ENCODE measurements at places on chromosomes 7 and 10. TPM values are rescaled to one million over a fixed set of nuclear protein-coding genes. Genes with fewer than 3 reads are reported as not detected.

GRCh38 chr7:47485640-47486435 lies 96.1 kb downstream of the TNS3 start:
- DNase-seq, result peak; percentile 56

DNA sequence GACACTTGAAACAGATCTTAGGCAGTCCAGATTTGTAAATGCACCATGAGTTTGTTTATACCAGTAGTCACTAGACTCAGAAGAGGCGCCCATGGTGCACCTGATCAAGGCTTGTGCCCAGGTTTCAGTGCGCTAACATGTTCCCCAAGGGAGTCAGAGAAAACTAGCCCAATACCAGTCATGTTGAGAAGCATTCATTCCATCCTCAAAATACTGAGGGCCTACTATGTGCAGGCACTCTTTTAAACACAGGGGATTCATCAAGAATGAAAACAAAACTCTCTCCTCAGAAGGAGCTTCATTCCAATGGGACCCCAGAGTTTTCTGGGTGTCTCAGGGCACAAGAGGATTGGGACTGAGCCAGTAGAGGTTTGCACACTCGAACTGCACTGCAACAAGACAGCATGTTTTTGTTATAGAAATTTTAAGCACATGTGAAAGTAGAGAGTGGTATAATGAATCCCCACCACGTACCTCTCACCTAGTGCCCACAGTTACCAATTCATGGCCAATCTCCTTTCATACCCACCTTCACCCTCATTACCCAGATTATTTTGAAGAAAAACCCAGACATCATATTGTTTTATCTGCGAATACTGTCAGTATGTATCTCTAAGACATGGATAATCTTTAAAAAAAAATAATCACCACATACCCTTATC lies 55.0 kb upstream of the ARID5B start:
- no peak for DNase-seq

- no peak for DNase-seq
Observed at GRCh38 chr7:137296576-137296975, 47.0 kb downstream of the PTN start.

GRCh38 chr10:609868-610545 lies 79.5 kb downstream of the DIP2C start:
- no peak for DNase-seq

DNA sequence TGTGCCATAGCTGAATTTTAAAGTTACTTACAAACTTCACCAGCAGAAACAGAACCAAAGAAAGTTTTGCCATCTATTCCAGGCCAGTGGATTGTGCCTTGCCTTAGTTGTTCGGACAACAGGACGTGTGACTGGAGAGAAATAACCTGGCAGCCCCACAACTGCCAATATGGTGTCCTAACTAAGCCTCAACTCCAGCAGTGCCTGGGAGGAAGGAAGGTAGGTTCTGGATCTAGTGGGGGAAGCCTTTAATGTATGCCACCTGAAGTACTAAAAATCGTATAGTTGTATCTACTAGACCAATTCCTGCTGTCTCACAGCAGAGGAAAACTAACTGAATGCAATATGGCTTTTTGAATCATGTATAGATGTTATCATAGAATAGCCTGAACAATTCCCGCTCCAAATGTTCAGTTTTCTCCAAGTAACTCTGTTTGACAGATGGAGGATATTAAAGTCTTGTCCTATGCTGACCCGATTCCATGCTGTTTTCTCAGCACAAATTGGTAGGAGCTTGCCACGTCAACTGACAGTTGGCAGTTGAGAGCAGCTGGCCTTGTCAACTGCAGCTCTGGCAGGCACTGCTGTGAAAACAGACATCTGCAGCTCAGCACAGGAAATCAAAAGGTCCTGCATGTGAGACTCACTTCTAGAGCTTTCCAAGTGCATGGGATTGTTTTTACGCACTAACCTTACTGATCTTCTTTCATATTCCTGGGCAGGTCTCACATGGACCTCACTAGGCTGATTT lies 84.5 kb upstream of the WNT16 start:
- DNase-seq, result no peak

- no peak for DNase-seq
Observed at GRCh38 chr10:133393401-133394063, 425 bp upstream of the MTG1 start.

GRCh38 chr7:82167558-82168314 lies 275.8 kb downstream of the CACNA2D1 start:
- no peak for DNase-seq

DNA sequence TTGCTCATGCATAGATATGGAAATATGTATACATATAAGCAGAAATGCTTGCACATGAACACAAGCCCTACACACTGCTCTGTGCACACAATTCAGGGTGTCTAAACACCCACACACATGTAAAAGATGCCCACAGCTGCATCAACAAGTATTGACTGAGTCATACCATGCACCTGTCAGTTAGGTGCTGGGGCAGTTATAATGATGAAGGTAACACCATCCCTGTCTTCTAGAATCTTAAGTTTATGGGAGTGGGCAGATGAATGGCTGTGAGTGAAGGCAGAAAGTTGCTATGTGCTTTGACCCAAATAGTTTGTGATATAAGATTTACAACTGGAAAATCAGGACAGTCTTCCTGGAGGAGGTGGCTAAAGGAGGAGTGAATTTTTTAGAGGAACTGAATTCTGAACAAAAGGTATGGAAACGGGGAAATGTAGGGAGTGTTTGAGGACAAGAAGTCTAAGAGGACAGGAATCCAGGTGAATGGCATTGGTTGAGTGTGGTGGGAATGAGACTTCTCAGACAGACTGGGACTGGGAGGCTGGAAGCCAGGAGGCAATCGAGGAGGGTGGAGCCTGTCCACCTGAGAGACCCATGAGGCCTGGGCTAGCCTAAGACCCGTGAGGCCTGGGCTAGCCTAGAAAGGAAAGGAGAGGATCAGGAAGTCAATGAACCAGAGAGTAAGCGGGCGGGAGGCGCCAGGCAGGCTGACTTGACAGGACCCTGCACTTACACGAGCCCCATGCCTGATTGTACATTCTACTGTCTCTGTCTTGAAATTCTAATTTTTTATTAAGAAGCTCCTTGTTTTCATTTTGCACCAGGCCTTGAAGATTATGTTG lies 20.7 kb downstream of the POLL start:
- no peak for DNase-seq

DNA sequence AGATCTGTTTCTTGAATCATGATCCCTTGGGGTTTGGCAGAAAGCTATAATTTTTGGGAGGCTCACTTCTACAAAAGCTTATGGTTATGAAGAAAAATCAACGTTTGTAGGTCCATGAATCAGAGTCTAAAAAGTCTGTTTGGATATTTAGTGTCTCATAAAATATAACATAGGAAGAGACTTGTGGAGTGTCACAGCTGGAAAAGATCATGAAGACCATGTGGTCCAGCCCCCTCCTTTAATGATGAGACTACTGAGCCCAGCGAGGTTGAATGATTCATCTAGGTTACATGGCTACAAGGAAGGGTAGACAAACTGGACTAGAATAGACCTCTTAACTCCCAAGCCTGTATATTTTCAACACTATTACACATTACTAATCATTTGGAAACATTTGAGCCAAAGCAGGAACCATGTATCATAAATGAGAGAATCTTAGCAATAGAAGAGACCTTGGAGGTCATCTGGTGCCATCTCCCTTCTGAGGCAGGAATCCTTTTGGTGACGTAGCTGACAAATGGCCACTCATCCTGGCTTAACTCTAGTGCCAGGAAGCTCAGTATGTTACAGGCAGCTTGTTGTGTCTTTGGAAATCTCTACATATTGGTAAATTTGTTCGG lies 152.5 kb downstream of the CREB5 start:
- no peak for DNase-seq

DNA sequence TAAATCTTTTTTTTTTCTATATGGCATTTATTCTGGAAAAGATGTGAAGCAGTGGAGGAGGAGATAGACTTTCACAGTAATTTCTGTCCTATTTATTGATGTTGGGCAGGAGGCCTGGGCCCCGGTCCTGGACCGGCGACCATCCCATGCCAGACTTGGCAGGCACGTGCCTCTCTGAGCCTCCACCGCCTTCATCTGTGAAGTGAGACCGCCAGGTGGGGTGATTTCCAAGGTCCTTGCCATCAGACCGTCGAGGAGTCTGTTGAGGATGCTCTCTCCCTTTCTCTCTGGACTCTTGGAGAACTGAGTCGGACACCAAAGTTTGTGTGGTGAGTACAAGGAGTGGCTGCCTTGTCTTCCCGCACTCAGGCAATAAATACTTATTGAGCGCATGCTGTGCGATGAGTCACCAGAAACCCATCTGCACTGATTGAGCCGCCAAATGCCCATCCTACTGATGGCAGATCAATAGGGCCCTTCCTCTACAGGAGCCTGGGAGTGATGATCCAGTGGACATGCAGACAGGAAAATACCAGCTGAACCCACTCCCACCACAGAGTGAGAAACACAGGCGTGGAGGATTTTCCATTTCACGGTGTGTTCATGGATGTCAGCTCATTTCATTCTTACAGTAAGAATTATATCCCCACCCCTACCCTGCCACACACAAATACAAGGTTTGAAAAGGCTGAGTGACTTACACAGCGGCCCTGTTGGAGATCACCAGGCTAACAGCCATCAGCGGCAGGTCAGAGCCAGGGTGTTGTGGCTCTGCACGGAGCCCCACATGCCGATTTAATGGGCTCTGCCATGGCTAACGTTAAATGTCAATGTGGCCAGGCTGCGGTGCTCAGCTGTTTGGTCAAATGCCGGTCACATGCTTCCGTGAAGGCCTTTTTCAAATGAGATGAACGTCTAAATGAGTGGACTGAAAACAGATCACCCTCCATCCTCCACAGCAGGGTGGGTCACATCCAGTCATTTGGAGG lies 11.5 kb upstream of the PRKAG2 start:
- DNase-seq, result no peak

GRCh38 chr10:103265717-103266329 lies 11.1 kb upstream of the INA start:
- DNase-seq, result peak; percentile 77

GRCh38 chr7:30206491-30206890 lies 71.7 kb downstream of the MTURN start:
- no peak for DNase-seq

DNA sequence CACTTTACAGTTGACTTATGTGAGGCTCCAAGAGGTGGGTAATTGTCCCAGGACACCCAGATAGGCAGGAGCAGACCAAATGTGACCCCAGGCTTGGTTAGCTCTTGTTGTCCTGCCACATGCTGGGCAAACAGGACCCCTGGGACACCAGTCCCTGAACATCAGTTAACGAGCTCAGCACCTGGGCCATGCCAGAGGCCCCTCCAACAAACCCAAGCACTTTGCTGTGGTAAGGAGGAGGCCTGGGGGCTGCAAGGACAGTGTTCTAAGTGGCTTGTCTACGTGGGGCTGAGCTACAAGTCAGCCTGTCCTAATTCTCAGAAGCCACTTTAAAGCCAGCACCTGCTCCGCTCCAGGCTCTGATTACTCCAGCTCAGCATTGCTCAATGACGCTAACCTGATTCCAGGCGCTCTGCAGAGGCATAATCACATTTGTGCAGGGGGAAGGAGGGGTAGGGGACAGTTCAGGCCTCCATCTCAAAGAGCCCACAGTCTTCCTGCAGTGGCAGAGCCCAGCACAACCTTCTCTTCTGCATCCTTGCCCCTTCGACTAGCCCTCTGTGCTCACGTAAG lies 57.2 kb downstream of the DDC start:
- DNase-seq, result no peak

DNA sequence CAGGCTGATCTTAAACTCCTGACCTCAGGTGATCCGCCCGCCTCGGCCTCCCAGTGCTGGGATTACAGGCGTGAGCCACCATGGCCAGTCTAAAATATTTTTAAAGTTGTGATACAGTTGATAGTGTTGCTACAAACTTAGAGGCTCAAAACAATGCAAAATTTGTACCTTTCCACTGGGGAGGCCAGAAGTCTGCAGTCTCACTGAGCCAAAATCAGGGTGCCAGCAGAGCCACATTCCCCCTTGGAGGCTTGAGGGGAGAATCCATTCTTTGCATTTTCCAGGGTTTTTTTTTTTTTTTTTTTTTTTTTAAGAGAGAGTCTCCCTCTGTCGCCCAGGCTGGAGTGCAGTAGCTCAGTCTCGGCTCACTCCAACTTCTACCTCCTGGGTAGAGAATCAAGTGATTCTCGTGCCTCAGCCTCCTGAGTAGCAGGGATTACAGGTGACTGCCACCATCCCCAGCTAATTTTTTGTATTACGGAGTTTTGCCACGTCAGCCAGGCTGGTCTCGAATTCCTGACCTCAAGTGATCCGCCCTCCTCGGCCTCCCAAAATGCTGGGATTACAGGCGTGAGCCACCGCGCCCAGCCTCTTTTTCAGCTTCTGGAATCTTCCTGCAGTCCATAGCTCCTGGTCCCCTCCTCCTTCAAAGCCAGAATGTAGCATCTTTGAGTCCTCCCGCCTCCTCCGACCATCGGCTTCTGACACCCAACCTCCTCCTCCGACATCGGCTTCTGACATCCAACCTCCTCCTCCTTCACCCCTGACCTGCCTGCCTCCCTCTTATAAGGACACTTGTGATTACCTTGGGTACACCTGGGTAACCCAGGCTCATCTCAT lies 37.2 kb downstream of the KLRG2 start:
- no peak for DNase-seq

DNA sequence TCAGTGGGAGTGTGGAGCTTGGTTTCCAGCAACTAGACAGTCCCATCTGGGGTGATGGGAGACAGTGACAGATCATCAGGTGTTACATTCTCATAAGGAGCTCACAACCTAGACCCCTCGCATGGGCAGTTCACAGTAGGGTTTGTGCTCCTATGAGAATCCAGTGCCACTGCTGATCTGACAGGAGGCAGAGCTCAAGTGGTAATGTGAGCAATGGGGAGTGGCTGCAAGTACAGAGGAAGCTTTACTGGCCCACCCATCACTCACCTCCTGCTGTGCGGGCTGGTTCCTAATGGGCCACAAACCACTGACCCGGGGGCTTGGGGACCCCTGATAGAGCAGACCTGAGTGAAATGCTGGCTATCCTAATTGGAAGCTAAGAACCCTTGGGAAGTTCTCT lies 242.8 kb downstream of the BAMBI start:
- DNase-seq, result no peak

- DNase-seq, result no peak
Observed at GRCh38 chr7:65946904-65947303, 35.1 kb downstream of the GUSB start.

DNA sequence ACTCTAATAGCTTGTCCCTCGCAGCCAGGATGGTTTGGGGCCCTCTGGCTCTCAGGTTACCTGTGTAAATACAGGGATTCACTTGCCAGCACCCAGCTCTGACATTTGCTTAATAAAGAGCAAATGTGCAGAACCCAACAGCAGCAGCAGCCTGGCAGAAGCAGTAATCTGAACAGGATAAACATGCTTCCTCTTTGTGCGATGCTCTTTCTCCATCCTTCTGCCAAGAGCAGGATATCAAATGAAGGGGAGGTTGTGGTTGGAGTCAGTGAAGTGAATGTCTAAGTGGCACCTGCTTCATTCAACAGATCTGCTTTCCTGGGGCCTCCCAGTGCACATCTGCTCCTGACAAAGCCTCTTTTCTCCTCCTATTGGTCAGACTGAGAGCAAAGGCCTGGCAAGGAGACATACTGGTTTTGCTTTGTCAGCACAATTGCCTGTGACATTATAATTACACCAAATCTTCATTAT lies 130.3 kb downstream of the NRF1 start:
- DNase-seq, result no peak

SFMBT2 gene
- total RNA-seq, result 19.8 TPM

TLX1 gene
- not detected for total RNA-seq

CCDC136 gene
- 25.3 TPM for total RNA-seq

CTTNBP2 gene
- total RNA-seq, result 10.6 TPM

ATAD1 gene
- 39.2 TPM for total RNA-seq

GPNMB gene
- 72.4 TPM for total RNA-seq

RBM20 gene
- 1.4 TPM for total RNA-seq

TRIM50 gene
- total RNA-seq, result 1.3 TPM
